Immature natural killer cell (primary cell): ENCODE measurements at places on chromosomes 16 and 17.

DNA sequence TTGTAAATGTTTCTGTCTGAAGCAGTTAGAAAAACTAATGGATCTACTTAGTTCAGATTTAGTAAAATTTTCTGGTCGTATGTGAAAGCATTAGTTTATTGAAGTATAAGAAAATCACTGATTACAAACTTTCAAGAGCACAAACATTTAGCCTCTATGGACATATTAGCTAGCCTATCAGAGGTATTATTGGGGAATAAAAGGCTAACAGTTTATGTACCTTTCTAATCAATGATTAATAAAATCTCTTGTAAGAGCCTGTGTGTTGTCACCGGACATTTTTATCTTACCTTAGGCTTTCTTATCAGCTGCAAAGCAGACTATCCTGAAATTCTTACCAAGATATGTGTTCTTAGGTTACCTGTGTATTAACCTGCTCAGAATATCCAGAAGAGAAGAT, 21.2 kb downstream of the ZPBP2 start:
- DNase-seq = no peak

GRCh38 chr17:77404812-77405581, 264.2 kb downstream of the SEC14L1 start:
- DNase-seq = peak; percentile 89

GRCh38 chr17:40803617-40804082, 3.9 kb upstream of the KRT28 start:
- DNase-seq = peak; percentile 53

DNA sequence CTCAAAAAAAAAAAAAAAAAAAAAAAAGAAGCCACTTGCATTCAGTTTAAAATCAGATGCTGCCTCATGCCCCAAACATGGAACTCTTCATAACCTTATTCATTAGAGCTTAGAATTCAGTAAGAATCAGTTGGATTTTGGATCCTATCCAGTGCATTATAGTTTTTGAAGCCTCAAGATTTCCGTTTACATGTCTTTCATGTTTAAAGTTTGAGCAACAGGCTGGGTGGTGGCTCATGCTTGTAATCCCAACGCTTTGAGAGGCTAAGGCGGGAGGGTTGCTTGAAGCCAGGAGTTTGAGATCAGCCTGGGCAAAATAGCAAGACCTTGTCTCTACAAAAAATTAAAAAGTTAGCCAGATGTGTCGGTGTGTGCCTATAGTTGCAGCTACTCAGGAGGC, 55.0 kb downstream of the SNTB2 start:
- no peak for DNase-seq

GRCh38 chr17:77644181-77645071, 314.1 kb upstream of the TNRC6C start:
- no peak for DNase-seq

DNA sequence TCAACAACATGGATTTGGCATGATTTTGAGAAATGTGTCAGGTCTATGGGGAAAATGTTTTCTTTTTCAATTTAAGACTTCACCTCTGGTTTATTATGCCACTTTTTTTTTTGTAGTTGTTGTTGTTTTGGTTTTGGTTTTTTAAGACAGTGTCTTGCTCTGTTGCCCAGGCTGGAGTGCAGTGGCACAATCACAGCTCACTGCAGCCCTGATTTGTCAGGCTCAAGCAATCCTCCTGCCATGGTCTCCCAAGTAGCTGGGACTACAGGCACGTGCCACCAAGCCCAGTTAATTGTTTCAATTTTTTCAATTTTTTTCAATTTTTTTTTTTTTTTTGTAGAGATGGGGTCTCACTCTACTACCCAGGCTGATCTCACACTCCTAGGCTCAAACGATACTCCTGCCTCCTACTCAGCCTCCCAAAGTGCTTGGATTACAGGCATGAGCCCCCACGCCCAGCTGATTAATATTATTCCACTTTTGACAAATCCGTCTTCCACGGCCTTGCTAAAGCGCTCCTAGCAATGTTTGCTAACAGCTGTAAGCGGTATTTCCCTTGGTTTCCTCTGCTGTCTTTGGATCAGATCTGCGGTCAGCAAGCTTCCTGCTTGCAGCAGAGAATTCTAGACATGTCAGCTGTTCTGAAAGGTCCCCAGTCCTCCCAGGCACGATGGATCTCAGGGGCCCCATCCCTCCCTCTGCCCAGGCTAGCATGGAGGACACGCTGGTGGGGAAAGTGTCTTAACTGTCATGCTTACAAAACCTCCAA, 7.0 kb upstream of the MILR1 start:
- peak; percentile 24 for DNase-seq

GRCh38 chr16:30895627-30896260, 670 bp upstream of the CTF1 start:
- no peak for DNase-seq

DNA sequence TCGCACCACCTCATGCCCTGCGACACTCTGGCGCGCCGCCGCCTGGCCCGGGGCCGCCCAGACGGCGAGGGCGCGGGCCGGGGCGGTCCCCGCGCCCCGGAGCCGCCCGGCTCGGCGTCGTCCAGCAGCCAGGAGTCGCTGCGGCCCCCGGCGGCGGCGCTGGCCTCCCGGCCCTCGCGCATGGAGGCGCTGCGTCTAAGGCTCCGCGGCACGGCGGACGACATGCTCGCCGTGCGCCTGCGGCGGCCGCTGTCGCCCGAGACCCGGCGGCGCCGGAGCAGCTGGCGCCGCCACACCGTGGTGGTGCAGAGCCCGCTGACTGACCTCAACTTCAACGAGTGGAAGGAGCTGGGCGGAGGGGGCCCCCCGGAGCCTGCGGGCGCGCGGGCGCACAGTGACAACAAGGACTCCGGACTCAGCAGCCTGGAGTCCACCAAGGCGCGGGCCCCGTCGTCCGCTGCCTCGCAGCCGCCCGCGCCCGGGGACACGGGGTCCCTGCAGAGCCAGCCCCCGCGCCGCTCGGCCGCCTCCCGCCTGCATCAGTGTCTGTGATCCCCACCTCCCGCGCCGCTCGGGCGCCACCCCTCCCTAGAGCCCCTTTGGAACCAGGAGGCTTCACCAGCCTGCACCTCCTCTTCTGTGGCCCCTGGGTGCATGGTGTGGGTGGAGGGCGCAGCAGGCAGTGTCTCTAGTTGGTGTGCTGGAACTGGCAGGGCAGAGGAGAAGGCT, 82.3 kb downstream of the ARHGAP23 start:
- DNase-seq = no peak

GRCh38 chr17:79203016-79203415, 128.4 kb downstream of the ENGASE start:
- no peak for DNase-seq

GRCh38 chr16:77043076-77043475, 147.9 kb upstream of the MON1B start:
- DNase-seq = no peak

GRCh38 chr16:26374279-26374925, 682.6 kb downstream of the HS3ST4 start:
- DNase-seq = no peak

DNA sequence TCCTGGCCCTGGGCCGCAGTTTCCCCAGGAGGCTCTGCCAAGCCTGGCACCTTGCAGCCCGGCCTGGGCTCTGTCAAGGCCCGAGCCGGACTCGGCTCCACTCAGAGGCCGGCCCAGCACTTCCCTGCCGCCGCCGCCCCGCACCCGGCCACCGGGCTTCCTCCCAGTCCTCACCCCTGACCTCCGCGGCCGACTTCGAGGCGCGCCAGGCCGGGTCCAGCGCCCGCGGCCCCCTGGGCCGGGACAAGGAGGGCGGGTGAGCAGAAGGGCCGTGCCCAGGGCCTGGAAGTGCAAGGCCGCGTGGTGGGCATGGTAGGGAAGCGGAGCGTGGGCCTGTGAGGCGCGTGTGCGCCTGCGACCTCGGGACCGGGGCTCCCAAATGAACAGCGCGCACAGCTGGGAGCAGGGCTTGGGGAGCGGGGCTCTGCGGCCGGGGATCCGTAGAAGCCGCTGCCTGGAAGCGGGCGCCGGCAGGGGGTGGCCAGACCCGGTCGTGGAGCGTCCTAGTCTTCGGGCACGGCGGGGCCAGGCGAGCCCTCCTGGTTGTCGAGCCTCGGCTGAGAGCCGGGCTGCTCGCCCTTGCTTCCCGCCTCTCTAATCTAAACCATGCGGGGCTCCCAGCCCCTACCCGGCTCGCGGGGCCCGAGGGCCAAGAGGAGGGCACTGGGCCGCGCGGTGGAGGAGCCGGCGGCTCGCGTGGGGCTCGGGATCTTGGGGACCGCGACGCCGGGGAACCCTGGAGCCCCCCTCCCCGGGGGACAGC, 503 bp upstream of the TBX4 start:
- DNase-seq = no peak

DNA sequence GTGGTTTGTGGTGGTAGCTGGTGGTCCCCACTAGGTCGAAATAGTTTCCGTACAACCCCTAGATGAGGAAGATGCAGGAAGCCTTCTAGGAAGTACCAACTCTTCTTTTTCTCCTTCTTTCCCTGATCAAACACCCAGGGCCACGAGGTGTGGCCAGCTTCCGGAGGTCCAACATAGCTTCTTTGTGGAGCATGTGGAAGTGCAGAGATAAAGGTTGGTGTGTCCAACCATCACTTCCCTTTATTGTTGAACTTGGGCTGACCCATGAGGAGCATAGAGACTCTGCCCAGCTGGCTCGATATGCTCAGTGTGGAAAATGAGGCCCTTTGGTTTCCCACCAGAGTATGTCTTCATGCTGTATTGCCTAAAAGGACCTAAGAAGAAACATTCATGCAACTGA, 6.3 kb upstream of the RGS9 start:
- no peak for DNase-seq

GRCh38 chr16:11260596-11260966, 4.6 kb upstream of the SOCS1 start:
- no peak for DNase-seq

DNA sequence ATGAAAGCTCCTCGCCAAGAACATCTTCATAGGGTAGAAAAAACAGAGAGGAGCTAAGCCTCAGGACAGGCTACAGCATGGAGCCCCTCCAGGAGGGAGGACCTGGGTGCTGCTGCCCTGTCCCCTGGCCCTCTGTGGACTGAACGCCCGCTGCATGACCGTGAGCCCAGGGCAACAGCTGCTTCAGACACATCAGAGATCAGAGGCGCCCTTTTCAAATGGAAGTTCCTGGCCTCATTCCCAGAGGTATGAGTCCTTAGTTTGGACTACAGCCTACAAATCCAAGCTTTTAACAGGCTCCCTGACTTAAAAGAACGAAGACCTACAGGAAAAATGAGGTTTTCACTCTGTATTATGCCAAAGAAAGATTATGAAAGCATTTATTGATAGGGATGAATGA, 48.5 kb downstream of the ZNF18 start:
- DNase-seq = no peak

DNA sequence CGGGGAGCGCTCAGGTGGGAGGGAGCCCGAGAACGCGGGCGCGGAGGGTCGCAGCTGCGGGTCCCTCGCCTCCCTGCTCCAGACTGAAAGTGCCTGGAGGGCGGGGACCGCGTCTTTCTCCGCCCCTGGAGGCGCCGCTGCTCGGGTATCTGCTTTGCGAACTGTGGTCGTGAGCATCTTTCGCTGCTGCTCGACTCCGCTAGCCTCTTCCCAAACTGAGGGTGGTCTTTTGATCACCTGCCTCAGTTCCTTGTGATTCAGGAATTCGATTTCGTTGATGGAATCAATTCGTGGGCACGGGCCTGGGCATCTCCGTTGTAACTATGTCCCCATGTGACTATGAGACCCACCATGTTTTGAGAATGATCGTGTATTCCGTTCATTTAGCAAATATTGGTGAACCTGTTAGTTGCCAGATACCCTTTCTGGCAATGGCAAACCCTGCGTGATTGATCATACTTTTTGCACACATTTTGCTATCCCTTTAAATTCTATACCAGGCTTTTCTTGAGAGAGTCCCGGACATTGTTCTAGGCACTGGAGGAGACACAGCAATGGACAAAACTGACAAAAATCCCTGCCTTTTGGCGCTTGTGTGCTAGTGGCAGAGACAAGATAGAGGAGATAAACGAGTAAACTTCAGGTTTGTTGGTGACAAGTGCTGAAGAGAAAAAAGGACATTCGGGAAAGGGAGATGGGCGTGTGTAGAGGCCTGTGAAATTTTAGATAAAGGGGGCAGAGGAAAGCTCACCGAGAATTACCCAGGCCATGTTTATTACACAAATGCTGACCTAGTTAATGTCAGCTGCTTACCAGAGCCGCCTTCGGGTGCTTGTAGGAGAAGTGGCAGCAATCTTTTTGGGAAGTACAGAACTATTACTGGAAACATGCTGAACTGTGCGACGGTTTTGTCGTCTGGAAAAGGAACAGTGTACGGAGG, 948 bp downstream of the UTP18 start:
- no peak for DNase-seq

GRCh38 chr16:64687786-64688185, 434.1 kb downstream of the CDH11 start:
- DNase-seq = no peak

GRCh38 chr16:4898811-4899473, 38.0 kb downstream of the PPL start:
- no peak for DNase-seq

- DNase-seq = no peak
Measured at GRCh38 chr17:13054666-13055065, 36.8 kb upstream of the ELAC2 start.

- no peak for DNase-seq
Measured at GRCh38 chr17:72004611-72005331, 116.0 kb upstream of the SOX9 start.

DNA sequence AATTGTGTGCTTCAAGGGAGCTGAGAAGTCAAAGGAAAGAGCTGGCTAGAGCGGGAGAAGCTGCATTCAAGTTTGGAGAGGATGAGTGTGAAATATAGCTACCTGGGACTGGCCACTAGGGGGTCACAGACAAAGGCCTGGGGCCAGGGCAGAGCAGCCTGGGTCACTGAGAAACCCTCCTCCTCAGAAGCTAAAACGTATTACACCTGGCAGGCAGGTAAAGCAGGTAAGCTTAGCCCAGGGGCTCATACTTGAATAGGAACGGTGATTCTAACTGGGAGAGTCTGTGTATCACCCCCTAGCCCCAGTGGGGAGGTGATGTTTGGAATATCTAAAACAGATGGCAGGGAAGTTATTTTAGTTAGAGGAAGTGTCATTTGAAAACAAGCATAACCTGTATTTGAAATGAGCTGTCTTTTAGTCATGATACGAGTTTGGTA, 6.8 kb downstream of the KRT37 start:
- no peak for DNase-seq

DNA sequence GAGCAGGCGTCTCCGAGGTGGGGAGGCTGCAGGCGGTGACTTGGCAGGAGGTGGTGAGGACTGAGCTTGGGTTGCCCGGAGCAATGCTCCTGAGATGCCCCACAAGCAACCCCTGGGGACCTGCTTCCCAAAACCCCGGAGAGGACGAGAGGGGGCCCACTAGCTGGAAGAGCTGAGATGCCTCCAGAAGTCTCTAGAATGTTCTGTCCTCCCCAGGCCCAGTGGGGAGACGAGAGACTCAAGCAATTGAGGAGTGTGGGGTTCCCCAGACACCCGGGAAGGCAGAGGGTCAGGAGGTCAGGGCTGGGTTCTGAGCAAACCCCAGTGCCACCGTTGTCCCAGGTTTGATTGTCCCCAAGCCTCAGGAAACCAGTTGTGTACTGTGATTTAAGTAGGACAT, 21.2 kb upstream of the ATP2C2 start:
- no peak for DNase-seq

GRCh38 chr16:25038239-25038954, 23.2 kb upstream of the ARHGAP17 start:
- DNase-seq = no peak
